Right renal cortex interstitium (tissue), 3 donors: ENCODE measurements at places on chromosomes 11 and 22. TPM values are rescaled to one million over a fixed set of nuclear protein-coding genes. Genes with fewer than 3 reads are reported as not detected.

GRCh38 chr11:4433856-4434255, 15.2 kb upstream of the OR52K2 start:
- DNase-seq, result no peak

DNA sequence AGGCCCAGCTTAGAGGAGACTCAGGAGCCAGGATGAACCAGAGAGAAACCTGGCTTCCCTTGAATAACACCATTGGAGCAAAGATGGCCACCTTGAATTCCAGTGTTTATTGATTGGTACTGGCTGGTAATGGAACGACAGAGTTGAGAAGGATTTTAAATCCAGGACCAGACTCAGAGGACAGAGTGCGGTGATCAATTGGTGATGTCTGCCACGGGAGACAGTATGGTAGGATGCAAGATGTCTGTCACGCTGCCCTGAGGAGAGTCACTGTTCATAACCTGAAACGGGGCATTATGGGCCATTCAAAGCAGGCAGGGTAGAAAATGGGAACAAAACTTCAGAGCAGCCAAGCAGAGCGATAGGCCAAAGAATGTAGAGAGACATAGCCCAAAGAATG, 55.4 kb upstream of the ISX start:
- DNase-seq, result no peak

DNA sequence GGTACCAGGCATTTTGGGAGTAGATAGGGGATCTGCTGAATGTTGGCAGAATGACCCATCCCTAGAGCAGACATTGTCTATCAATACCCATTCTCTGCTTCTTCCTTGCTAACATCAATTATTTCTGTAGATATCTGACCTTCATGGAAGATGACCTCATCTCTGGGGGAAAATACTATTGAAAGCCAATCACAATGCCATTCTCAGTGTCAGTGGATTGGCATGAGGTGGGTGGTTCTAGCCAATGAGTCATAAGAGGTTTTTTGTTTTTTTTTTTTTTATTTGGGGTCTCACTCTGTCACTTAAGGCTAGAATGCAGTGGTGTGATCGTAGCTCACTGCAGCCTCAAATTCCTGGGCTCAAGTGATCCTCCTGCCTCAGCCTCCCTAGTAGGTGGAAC, 42.5 kb downstream of the SNX19 start:
- no peak for DNase-seq

DNA sequence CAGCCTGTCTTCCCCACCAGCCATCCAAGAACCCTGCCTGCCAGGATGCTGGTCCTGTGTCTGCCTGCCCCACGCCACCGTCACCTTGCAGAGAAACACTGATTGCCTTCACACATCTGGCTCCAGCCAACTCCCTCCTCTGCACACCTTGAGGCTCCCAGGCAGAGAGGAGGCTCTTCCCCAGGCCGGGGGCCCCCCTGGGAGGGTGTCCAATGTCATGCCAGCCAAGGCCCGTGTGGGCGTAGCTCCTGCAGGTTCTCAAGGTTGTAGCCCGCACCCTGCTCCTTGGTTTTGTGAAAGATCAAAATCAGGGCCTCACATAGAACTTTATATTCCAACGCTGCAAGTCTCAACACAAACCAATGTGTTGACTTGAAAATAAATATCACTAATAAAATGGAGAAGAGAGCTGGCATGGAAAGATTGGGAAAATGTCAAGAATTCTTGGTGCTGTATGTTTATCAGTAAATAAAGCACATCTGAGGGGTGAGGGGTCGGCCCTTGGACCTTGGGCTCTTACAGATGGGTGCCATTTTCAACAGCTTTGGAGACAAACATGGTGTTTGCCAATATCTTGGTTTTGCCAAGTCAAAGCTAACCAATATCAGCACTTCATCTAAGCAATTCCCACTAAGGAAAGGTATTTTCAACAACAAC, 6.7 kb upstream of the PPARA start:
- no peak for DNase-seq

DNA sequence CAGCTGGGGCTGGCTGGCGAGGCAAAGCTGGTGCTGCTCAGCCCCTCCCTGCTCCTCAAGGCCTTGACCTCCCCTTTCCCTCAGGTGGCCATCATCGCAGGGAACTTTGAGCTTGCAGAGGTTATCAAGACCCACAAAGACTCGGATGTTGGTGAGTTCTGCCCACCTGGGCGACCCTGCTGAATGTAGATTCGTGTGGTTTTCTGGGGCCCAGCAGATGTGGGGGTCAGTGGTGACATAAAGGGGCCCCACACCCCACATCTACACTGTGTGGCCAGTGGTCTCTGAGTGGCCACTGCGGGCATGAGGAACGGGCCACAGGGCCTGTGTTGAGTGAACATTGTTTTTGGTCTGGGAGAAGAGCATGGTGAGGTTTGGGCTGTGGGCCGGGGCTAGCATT, 11.9 kb downstream of the SHANK3 start:
- no peak for DNase-seq

DNA sequence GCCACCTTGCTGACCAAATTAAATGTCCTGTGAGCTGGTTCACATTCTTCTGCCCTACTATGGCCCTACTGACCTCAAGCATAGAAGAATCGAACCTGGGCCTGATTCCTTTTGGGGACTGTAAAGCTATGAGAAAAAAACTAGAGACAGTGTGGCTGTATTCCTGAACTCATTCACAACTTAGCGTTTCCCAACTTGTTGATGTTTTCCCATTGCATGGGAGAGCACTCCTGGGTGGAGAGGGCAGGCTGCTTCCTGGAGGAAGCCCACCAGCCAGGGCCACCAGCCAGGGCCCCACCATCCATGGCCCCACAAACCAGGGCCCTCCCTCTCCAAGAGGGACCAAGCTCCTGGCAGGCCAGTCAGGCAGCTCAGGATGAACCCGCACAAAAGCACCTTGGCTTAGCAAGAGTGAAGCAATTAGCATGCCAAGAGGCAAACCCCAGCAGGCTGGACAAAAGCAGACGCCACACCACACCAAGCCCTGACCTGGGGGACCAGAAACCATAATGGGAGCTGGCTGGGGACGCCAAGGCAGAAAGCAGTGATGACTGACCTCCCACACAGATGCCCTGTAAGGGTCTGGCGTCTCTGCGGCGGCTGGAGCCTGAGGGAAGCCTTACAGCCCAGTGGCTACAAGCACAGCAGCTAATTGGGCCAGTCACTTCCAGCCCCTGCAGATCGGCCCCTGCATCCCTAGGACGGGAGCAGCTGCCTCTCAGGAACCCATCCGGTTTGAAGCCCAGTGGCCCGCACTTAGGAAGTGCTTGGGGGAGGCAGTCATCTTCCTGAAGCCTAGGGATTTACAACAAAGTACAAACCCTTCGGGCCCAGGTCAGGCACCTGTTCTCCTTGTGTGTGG, 2.1 kb downstream of the CERK start:
- DNase-seq, result no peak

GRCh38 chr11:19040051-19040450, 20.5 kb downstream of the MRGPRX2 start:
- no peak for DNase-seq

DNA sequence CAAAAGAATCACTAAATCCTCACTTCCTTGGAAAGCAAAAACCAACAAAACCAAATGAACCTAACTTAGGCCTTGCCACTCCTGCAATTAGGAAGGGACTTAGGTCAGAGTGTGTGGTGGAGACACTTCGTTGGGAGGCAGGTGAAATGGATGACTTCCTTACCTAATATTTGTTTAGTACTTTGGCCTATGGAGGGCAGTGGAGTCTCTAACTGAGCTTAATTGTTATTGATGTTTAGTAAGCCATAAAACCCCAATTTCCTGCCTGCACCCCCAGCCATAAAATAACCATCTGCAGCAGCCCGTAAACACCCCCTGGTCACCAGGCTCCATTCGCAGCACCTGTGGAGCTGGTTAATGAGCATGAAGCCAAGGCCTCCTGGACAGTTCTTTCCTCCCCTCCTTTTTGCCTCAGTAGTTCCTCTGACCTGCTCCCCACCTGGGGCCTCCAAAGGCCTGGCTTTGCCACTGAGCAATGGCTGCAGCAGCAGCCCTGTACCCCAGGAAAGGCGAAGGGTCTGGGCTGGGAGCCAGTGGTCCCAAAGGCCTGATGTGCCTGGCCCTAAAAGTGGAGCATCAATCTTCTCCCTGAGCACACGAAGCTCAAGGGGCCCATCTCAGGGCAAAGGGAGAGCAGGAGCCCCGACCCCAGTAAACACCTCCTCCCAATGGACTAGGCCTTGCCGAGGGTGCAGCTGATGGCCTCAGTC, 15.6 kb upstream of the SYT13 start:
- no peak for DNase-seq

Gene ARHGAP8
- 23.4 TPM for polyA plus RNA-seq

Gene SLC22A25
- not detected for polyA plus RNA-seq

Gene OR56A1
- polyA plus RNA-seq, result not detected

Gene MS4A15
- polyA plus RNA-seq, result not detected
